BJ (cell line): ENCODE measurements at places on chromosomes 5 and 9.
A peak's percentile ranks its signal among the peaks of the same experiment; 100 is the strongest.

GRCh38 chr9:19473605-19474004 lies 64.8 kb downstream of the ACER2 start:
- DNase-seq = no peak

GRCh38 chr5:131419877-131420276 lies 156.0 kb downstream of the CDC42SE2 start:
- DNase-seq = no peak

GRCh38 chr5:154276973-154277331 lies 86.4 kb downstream of the GALNT10 start:
- DNase-seq = peak; percentile 95

- DNase-seq = no peak
These were observed 28.7 kb upstream of the PDE4D start for GRCh38 chr5:59922220-59922619.

- peak; percentile 73 for DNase-seq
These were observed 1255.2 kb downstream of the EFNA5 start for GRCh38 chr5:106415541-106415940.
